ENCODE measurements at places on chromosomes 1 and 21.

DNA sequence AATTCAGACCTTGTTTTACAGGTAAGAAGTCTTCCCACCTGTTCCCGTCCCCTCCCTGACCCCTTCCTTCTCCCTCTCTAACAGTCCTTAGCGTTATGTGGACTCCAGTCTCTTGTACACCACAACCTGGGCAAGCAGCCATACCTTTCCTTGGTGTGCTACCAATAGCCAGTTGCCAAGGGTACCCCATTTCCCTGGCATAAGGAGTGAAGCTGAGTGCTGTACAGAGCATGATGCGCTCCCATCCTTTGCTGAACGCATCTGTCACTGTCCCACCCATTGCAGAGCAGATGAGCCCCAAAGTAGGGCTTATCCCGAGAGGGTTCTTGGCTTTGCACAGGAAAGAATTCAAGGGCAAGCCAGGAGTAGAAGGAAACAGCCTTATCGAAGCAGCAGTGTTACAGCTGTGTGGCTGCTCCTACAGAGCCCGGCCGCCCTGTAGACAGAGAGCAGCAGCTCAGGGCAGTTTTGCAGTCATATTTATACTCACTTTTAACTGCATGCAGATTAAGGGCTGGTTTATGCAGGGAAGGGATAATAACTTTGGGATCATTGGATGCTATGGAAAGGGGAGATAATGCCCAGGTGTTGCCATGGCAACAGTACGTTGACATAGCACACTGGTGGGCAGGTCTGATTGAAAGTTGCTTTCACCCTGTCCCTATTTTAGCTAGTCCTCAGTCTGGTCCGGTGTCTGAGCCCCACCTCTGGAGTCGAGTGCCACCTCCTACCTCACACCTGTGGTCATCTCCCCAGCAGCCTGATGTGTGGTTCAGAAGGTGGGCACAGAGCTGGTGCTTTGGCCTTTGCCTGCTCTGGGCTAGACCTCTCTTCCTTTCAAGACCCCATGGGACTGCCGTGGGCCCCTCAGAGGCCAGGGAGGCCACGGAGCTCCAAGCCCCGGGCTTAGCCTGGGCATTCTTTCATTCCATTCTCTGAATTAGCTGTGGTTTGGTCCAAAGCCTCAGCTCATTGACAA is 5.1 kb downstream of the FHAD1 start:
- DNase-seq = no peak

DNA sequence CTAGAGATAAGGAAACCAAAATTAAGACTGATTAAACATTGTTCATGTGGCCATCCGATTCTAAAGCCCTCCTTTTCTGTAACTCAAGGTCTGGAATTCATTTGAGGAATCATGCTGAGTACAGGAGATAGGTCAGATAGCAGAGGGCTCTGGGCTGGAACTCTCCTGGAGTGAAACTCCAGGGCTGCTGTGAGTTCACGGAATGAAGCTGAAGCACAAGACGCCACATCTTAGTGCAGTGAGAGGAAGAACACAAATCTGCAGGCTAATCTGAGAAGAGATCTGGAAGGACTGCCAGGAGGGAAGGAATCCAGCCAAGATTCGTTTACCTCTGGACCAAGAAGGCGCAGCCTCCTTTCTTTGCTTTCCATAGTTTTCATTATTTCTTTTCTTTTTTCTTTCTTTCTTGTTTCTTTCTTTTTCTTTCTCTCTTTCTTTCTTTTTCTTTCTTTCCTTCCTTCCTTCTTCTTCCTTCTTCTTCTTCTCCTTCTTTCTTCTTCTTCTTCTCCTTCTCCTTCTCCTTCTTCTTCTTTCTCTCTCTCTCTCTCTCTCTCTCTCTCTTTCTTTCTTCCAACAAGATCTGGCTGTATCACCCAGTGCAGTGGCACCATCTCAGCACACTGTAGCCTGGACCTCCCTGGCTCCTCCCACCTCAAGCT is 74.8 kb upstream of the ATP1B1 start:
- no peak for DNase-seq

DNA sequence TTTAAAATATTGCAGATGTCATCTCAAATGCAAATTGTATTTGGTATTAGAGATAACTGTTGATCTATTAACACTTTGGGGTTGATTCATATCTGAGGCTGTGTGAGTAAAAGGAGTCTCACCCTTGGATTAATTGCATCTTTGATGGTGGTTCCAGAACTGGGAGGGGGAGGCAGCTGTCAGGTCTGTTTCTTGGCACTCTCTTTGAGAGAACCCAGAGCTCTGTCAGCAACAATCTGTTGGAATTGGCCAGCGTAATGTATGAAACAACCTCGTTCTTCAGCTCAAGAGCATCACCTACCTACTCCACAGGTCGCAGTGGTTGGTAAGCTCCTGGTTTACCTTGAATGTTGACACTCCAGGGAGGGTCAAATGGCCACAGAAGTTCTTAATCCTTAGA is 424.1 kb downstream of the CAMTA1 start:
- DNase-seq = no peak

- no peak for DNase-seq
These were observed 26.2 kb downstream of the ZYG11B start for GRCh38 chr1:52752484-52752826.

GRCh38 chr21:45948576-45949141 is 32.9 kb upstream of the COL6A1 start:
- DNase-seq = no peak

GRCh38 chr1:229380536-229381160 is 37.8 kb upstream of the CCSAP start:
- no peak for DNase-seq

DNA sequence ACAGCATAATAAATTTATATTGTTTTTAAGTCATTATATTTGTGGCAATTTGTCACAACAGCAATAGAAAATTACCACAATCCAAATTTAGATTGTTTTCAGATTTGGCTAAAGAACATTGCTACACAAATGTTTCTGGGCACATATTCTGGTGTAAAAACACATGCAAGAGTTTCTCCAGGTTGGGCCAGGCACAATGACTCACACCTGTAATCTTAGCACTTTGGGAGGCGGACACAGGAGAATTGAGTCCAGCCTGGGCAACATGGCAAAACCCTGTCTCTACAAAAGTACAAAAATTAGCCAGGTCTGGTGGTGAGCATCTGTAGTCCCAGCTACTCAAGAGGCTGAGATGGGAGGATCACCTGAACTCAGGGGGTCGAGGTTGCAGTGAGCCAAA is 8.4 kb downstream of the ERO1B start:
- no peak for DNase-seq

DNA sequence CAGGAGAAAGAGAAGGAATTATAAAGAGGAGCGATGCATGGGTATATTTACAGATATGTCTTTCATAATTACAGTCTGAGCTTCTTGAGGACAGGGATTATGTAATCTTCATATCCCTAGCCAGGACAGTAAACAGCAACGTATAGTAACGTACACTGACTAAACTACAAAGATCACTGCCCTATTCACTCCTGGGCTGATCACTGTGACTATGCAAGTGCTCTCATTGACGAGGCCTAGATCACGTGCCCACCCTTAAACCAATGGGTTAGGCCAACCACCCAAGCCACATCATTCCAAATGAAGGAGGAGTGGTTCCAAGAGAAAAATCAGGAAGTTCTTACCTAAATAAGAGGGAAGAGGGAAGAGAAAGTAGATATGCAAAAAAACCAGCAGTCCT is 18.5 kb downstream of the PIK3R3 start:
- DNase-seq = no peak

DNA sequence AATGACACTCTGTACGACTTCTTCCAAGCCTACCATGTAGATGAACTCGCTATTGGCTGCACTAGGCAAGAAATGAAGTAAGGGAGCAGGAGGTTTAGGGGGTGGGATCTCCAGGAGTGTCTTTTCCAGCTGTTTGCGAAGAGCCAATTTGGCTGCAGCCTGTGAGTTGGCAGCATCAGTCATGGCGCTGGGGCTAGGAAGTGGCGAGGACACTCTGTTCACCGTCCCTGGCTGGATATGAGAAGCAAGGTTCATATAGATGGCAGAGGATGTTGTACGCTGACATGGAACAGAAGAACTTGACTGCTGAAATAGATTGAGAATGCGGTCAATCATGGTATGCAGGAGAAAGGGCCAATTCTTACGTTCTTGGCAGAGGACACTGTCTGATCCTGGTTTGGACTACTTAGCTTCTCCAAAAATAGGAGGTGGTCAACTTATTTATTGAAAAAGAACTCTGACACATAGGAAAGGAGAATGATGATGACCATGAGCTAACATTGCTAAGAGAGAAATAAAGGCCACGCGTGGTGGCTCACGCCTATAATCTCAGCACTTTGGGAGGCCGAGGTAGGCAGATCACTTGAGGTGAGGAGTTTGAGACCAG is 41.2 kb downstream of the SLC27A3 start:
- no peak for DNase-seq
